ENCODE measurements at places on chromosomes 11 and 22.

- DNase-seq: no peak
Observed at GRCh38 chr11:121344824-121345223, 52.3 kb downstream of the SC5D start.

DNA sequence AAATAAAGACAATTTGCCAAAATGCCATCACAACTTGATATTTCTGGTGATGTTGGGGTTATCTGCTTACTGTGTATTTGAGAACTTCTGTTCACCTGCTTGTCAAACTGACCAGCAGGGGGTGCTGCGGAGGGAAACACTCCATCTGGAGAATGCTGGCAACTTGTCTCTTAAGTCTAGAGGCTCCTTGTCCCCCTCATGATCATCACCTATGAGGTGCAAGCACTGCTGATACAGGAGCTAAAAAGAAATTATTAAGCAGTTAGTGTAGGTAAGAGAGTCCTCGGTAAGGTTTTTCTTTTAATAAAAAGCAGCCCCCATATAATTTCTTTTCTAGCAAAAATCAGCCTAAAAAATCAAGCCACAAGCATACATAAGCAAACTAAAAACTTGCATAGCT lies 32.7 kb upstream of the GLYATL1B start:
- DNase-seq: peak; percentile 58

- peak; percentile 20 for DNase-seq
Observed at GRCh38 chr11:122656073-122656630, 630 bp downstream of the UBASH3B start.

GRCh38 chr11:35218956-35219355 lies 80.0 kb downstream of the CD44 start:
- no peak for DNase-seq

DNA sequence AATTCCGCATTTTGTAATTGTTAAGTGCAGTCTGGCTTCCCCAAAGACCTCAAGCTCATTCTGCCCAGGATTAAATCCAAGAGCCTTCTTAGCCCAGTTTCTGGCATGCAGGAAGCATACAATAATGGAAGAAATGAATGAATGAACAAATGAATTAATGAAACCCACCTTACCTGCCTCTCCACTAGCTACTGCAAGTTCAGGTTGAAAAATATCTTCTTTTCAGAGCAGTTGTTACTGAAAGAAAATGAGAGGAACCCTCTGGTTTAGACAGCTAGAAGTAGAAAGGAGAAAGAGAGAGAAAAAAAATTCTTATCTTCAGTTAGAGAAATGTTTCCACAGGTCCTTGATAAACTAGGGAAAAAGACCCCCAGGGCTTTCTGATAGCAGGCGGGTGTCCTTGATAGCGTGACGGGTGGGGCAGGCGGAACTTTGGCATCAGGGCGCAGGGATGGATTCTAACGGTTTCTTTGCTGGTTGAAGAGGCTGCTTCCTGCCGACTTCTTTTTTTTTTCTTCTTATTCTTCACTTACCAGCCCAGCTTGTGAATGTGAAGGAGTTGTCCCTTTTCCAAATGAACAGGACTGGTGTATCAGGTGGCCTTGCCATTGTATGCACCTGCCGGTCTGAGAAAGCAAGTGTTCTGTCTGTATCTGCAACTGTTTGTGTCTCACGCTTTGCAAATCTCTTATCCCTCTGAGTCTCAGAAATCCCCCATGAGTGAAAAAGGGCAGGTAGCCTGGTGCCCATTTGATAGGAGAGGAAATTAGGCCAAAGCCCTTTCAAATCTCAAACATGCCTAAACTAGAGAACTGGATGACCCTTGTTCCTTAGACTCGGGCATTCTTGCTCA lies 10.0 kb downstream of the LMO2 start:
- DNase-seq: no peak

DNA sequence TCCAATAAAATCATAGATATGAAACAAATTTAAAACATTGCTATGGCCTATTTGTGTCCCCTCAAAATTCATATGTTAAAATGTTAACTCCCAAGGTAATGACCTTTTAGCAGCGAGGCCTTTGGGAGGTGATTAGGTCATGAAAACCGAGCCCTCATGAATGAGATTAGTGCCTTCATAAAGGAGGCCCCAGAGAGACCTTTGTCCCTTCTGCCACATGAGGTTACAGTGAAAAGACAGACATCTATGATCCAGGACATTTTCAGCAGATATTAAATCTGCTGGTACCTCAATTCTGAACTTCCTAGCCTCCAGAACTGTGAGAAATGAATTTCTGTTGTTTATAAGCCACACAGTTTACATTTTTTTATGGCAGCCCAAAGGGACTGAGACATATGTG lies 171.7 kb downstream of the MPPED1 start:
- DNase-seq: no peak

- DNase-seq: no peak
Observed at GRCh38 chr11:127875131-127875530, 712.2 kb downstream of the ETS1 start.

- DNase-seq: no peak
Observed at GRCh38 chr22:29442976-29443375, 4.6 kb downstream of the RFPL1 start.

DNA sequence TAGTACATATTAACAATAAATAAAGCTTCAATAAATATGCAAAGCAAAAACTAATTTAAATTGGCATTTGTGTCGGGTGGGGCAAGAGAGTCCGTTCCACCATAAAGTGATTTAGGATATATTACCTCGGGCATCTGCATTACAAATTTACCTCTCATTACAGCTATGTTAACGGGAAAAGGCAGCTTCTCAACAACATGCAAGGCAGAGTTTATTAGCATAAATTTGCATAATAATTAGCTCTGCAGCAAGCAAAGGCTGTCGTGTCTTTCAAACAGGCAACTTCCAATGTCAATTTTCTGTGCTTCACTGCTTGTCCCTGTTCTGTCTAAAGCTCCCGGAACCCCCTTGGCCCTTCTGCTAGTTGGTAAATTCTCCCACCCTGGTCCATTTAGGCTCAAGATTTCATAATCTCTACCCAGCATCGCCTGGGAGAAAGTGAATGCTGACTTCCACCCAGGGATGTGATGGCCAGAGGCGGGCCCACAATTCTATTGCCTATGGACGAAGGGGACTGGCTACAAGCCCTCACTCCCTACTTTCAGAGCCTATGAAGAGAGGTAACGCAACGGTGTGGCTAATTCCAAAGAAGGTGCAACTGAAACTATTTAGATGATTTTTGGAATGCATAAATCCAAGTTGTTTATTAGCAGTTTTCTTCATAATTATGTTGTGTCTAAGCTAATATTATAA lies 462.1 kb downstream of the OPCML start:
- DNase-seq: no peak

DNA sequence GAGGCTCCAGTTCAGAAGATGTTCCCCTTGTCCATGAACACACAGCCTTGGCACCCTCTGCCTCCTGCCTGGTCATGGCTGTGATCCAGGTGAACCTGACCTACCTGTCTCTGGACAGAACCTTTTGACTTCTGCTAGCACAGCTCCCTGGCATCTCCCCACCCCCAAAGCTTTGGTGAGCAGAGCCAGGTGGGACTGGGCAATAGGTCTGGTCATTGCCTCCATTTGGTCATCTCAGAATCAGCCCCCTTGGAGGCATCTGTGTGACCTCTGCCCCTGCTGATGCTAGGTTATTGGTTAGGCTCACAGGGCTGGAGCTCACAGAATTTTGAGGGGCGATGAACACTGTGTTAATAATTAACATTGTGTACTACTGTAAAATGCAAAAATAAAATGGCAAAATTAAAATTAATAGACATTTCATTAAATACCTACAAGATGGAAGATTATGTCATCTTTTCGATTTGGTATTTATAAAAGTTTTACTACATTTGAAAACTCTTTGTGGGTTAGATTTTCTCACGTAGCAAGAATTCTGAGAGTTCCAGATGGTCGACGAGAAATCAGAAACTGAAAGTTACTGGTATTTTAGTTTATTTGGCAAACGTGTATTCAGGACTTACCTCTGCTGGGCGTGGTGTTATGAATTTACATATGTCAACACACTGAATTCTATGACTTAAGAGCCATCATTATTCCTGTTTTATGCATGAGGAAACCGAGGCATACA lies 8.3 kb upstream of the KIAA0930 start:
- DNase-seq: no peak

DNA sequence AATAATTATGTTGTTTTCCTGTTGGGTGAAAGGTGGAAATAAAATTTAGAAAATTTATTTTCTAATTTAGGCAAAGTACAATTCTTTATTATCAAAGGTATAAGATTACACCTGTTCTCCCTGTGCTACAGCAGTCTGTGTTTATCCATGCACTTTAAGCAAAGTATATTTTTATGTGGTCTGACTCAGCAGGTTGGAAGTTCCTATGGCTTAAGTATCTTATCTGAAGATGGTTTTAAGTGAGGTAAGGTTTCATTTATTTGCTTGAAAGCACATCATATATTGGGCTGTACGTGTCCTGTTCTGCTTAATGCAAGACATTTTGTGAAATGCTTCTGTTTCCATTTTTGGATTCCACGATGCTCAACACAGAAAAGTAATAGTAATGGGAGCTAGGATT lies 14.6 kb downstream of the PPME1 start:
- no peak for DNase-seq

- no peak for DNase-seq
Observed at GRCh38 chr11:116615211-116615865, 157.4 kb downstream of the BUD13 start.

All from memory B cell (primary cell).